ENCODE measurements at places on chromosomes 4 and X. TPM values are rescaled to one million over a fixed set of nuclear protein-coding genes. Genes with fewer than 3 reads are reported as not detected.

Gene IL2RG
- polyA plus RNA-seq = 2.8 TPM

Gene SSX7
- polyA plus RNA-seq = not detected

Gene EDA
- 2.8 TPM for polyA plus RNA-seq

Gene EXOC1L
- polyA plus RNA-seq = 0.21 TPM

Gene HERC6
- polyA plus RNA-seq = 10.2 TPM

Gene ADGRG2
- 2.5 TPM for polyA plus RNA-seq

Gene IL21
- polyA plus RNA-seq = not detected

Gene HEPH
- 30.7 TPM for polyA plus RNA-seq

Gene ADH7
- 0.22 TPM for polyA plus RNA-seq

Gene FMR1NB
- 0.15 TPM for polyA plus RNA-seq

- no peak for DNase-seq
These were observed 131.1 kb downstream of the GABRG1 start for GRCh38 chr4:45992728-45993127.

GRCh38 chr4:71259280-71259679 is 79.5 kb upstream of the SLC4A4 start:
- no peak for DNase-seq

DNA sequence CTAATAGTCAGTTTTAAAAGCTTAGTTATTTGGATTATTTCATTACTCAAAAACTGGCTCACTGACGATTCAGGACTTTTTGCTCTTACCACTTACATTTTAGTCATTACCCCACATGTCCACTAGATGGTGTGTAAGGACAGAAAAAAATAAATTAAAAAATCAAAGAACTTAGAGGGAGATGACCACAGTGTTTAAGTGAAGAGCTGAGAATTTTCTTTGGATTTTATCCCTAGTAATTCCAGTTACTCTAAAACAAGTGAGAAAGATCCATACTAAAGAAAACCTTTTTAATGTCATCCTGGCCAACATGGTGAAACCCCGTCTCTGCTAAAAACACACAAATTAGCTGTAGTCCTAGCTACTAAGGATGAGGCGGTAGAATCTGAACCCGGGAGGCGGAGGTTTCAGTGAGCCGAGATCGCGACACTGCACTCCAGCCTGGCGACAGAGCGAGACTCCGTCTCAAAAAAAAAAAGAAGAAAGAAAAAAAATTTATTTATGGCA is 26.4 kb upstream of the TMPRSS11B start:
- peak; percentile 51 for DNase-seq

GRCh38 chr4:7867701-7868435 is 71.8 kb downstream of the AFAP1 start:
- DNase-seq = no peak

DNA sequence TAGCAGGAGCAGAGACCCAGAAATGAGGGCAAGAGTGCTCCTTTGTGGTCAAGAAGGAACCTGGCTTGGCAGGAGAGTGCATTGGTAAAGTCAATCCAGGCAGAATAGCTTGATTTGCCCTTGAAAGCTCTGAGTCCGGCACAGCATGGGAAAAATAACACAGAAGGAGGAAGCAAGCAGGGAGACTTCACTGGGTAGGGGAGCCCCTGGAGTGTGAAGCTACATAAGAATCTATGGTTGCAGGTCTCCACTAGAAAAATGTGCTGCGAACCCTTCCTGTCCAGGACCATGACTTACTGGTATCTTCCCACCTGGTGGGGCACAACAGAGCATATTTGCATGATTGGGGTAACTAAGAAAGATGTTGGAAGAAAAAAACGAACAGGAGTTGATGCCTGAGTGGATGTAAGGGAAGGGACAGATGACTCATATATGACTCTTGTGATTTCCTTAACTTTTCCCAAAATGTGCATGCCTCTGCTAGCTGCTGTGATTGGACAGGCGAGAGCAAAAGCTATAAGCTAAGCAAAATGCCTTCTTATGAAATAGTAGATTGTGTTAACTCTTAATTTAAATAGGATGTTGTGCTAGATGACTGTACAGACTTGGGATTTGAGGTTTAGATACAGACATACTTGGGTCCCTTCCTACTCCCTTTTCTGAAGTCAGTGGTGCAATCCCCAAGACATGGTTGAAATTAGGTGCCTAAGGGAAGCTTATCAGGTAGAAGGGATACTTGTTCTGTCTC is 3.3 kb downstream of the IL13RA1 start:
- DNase-seq = no peak

- no peak for DNase-seq
These were observed 124.5 kb downstream of the NPNT start for GRCh38 chr4:106019771-106020170.

- DNase-seq = no peak
These were observed 16.9 kb upstream of the HPRT1 start for GRCh38 chrX:134443020-134443419.

- DNase-seq = no peak
These were observed 24.3 kb downstream of the SERPINA7 start for GRCh38 chrX:106014119-106014775.

- no peak for DNase-seq
These were observed 229.9 kb downstream of the PAPSS1 start for GRCh38 chr4:107490116-107490515.

DNA sequence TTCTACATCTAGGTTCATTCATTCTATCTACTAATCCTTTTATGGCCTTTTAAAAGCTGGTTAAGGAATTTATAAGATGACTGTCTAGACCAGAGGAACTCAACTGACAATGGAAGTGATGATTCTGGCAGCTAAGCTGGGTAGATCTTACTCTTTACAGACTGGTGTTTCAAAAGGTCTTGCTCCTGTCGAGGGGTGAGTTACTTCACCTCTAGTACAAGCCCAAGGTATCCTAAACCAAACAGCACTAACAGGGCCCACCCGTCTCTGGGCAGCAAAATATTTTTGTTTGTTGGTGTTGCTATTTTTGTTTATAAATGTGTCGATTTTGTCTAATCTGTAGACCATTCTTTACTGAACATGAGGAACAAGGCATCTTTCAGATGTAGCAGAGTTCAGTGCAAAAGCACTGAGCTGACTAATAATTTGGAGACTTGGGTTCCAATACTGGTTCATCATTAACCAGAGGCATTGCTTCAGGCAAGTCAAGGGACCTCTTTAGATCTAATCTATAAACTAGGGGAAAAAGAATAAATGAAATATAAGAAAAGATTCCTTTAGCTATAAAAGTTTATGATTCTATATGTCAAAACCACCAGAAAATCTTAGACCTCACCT is 90.3 kb upstream of the FRG1 start:
- DNase-seq = no peak

DNA sequence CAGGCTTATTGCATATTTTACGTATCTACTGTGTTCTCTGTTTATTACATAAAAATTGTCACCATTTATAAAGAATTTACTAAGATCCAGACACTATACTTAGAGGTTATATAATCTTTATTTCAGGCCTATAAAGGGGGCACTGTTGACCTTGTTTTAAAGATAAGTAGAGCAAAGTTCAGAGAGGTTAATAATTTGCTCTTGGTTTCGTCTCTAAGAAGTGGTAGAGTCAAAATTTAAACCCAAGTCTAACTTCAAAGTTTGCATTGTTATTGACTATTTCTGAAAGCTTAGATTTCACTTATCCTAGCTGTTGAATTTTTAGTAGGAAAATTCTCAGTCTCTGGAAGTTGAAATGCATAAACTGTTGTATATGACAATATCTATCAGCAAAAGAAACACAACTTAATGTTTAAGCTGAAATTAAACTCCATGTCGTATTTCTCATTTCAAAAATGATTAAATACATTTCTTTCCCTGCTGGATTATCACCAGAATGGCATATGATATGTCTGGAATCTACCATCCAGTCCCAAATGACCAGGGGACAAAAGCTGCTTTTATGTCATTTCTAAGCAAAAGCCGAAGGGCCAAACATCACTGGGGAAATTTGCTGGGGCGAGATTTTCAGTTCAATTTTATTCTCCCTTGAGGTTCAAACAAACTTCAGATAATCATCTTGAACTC is 138.4 kb downstream of the SLC7A11 start:
- DNase-seq = no peak

GRCh38 chr4:2831611-2832308 is 11.9 kb upstream of the ADD1 start:
- no peak for DNase-seq

DNA sequence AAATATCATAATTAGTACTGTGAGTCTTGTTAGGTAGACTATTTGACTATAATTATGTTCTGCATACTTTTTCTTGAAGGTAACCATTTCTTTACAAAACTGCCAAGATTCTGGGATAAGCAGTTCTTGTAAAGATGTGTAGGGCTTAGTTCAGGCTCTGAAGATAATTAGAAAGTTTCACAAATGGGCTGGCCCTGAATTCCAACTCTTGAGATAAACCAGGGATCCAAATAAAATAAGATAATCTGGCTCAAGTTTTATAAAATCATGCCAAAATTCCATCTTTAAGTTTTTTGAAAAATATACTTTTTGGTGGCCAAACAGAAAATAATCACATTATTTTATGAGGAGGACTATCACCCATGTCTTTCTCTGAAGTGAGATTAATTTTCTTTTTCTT is 35.5 kb upstream of the GLRB start:
- DNase-seq = no peak

GRCh38 chr4:27119239-27119638 is 258.6 kb downstream of the STIM2 start:
- no peak for DNase-seq

DNA sequence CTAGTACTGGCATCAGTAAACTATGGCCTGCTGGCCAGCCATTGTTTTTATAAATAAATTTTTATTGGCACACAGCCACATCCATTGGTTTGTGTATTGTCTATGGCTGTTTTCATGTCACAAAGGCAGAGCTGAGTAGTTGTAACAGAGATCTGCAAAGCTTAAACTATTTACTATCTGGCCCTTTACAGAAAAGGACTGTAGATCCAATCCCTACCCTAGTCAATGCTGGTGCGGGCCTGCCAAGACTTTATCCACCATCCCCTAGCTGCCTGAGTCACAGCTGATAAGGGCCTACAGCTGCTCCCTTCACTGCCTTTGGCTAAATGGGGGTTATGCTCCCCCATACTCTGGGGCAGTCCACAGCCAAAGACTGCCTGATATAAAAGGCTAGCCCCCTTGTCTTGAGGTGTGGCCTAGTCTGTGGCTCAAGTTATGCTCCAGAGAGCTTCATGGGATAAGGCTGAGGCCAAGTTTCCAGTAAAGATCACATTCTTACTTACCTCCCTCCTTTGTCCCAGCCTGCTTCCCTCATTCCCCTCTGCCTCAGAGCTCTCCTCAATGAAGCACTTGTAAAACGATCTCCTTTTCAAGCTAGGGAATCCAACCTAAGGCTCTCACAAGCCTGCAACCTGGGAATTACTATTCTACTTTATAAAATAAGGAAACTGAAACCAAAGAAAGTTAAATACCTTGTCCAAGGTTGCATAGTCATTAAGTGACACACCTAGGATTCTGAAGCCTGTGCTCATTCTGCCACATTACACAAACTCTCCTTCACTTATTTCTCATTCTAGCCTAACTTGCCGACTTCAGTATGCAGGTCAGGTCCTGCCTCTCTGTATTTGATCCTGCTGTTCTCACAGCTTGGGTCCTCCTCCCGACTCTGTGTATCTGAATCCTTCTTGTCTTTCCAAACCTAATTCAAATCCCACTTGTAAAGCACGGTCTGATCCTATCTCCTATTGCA is 20.7 kb downstream of the ACE2 start:
- DNase-seq = no peak

DNA sequence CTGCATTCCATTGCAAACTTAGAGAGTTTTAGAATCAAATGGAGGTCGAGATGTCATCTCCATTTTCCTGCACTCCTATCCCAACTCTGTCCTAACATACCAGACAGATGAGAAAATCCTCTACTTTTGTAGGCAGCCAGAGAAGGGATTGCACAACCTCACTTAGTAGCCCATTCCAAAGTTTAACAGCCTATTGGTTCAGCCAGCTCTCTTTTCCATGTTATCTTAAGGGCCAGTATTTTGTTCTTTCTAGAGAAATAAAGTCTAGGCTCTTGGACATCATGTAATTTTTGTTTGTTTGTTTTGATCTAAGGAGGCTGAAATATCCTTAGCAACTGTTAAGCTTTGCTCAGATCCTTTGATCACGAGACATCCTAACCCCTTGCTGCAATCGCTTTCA is 173.0 kb downstream of the COX18 start:
- DNase-seq = peak; percentile 23

DNA sequence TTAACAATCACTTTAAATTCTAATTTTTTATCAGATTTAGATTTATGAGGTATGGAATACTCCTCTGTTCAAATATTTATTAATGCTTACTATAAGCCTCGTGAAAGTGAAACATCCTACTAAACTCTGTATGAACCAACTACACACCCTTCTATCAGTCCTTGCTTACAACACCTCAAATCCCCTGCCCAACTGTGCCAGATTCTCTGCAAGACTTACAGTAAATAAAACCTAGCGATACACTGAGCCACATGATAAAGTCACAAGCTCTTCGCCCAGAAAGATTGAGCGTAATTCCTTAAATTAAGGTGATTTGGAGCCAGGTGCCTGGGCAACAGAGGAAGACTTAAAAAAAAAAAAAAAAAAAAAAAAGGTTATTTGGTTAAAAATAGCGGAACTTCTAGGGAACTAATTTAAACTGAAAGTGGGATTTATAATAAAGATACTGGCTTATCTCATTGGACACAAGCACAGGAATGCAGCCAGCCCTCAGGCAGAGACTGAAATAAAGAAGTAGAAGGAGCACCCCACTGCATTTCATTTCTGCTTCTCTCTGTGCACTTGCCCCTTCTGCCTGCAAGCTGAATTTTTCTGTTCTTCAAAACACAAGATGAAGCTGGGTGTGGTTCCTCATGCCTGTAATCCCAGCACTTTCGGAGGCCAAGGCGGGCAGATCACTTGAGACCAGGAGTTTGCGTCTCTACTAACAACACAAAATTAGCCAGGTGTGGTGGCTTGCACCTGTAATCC is 17.5 kb upstream of the C4orf36 start:
- DNase-seq = no peak

GRCh38 chrX:71144651-71145050 is at the start of gene NLGN3:
Gene NLGN3 (plus strand): TSS chrX:71144841. CDS start chrX:71147750, 2,909 bp downstream.
- DNase-seq = no peak

GRCh38 chr4:42133006-42133405 is 19.4 kb downstream of the BEND4 start:
- no peak for DNase-seq

- DNase-seq = no peak
These were observed 468.2 kb downstream of the ZIC3 start for GRCh38 chrX:138034136-138034535.

DNA sequence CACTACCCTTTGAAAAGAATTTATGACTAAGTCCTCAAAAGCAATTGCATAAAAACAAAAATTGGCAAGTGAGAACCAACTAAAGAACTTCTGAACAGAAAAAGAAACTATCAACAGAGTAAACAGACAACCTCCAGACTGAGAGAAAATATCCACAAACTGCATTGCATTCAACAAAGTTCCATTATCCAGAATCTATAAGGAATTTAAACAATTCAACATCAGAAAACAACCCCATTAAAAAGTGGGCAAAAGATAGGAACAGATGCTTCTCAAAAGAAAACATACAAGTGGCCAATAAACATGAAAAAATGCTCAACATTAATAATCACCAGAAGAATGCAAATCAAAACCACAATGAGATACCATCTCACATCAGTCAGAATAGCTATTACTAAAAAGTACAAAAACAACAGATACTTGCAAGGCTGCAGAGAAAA is 130.2 kb downstream of the GASK1B start:
- DNase-seq = no peak

Measured in right lung (tissue), 10 donors.